ENCODE measurements at places on chromosomes 11 and 22. TPM values are rescaled to one million over a fixed set of nuclear protein-coding genes. Genes with fewer than 3 reads are reported as not detected.

- DNase-seq: no peak
Measured at GRCh38 chr22:36584666-36585065, 55.7 kb upstream of the EIF3D start.

C11orf87 gene
- total RNA-seq: not detected

DNA sequence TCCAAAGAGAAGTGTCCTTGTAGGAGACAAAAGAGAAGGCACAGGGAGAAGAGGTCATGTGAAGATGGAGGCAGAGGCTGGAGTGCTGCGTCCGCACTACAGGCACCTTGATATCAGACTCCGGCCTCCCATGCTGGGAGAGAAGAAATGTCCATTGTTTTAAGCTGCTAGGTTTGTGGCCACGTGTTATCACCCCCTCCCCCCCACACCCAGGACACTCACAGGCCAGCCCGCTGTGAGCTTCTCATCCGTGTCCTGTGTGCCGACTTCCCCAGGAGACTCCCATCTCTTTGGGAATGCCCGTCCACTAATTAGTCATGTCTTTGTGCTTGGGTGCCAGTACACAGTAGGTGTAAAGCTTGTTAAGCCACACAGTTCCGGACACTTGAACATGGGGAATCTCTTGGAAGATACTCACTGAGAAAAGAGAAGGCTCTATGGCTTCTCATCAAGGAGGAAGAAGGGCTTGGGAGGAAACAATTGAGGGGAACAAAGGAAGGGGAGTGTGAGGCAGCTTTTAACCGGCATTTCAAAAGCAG, 1234.7 kb downstream of the TBC1D22A start:
- DNase-seq: no peak

APOL5 gene
- total RNA-seq: not detected

GRCh38 chr11:44817207-44817949, 90.6 kb downstream of the TSPAN18 start:
- no peak for DNase-seq

- DNase-seq: no peak
Measured at GRCh38 chr11:81036168-81036870, 1595.5 kb upstream of the TENM4 start.

GRCh38 chr11:7851391-7851790, 54.6 kb upstream of the OR5P2 start:
- no peak for DNase-seq

DNA sequence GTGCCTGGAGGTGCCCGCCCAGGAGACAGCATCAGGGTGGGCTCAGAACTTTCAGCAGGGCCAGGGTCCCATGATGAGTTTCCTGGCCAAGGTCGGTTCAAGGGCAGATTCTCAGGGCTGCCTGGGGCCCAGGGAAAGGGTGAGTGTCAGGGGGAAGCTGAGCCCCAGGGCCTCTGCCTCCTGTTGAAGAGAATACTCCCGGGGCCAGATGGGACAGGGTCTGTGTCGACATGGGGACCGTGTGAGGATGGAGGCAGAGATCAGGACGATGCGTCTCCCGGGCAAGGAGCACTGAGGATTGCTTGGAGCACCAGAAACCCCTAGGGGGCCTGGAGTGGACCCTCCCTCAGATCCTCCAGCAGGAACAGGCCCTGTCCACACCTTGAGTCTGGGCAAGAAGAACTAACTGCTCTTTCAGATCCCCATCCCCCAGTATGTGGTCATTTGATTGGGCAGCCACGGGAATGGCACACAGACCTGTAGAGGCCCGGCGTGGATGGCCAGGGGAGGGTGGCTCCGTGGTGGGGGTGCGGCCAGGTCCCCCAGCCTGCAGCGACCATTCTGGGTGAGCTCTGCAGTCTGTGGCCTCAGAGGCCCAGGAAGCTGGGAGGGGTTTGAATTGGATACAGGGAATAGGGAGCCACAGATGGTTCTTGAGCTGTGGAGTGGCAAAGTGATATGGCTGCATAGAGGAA, 1078.7 kb downstream of the BRD1 start:
- DNase-seq: no peak

Measured in activated CD4-positive, alpha-beta memory T cell treated with anti-CD3 and anti-CD28 coated beads, Interleukin-2, amount 10 ng/mL, durations not matched to agents 7 days and 5 days (primary cell).